ENCODE measurements at places on chromosomes 2 and 18.

- DNase-seq, result no peak
These were observed 248.7 kb upstream of the TNP1 start for GRCh38 chr2:217108575-217109027.

- no peak for DNase-seq
These were observed 54.6 kb downstream of the ANKRD44 start for GRCh38 chr2:197256021-197256420.

- DNase-seq, result peak; percentile 65
These were observed 37.5 kb downstream of the SLC4A3 start for GRCh38 chr2:219664944-219665343.

GRCh38 chr2:12809526-12809925, 92.8 kb downstream of the TRIB2 start:
- no peak for DNase-seq

- no peak for DNase-seq
These were observed 72.6 kb downstream of the TPGS2 start for GRCh38 chr18:36756242-36756641.

GRCh38 chr2:42754776-42755140, 9.2 kb downstream of the OXER1 start:
- DNase-seq, result no peak

DNA sequence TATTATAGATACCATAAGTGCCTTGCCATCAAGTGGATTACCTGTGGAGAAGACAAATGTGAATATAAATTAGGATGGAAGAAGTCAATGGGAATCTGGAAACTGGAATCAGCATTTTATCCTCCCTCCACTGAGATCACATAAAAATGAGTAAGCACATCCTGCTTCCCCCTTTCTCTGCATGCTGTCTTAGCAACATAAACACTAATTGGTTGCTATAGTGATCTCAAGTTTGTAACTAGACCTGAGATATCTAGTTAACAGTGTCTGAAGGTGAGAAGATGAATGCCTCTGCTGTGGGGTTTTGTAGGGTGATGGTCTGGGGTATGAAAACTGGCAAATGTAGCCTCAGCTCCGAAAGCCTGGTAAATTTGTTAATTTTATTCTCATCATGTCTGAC, 1357.5 kb upstream of the CELF4 start:
- no peak for DNase-seq

GRCh38 chr2:61396005-61396404, 74.9 kb downstream of the USP34 start:
- no peak for DNase-seq

GRCh38 chr2:146025519-146025918, 1505.6 kb upstream of the ZEB2 start:
- no peak for DNase-seq

DNA sequence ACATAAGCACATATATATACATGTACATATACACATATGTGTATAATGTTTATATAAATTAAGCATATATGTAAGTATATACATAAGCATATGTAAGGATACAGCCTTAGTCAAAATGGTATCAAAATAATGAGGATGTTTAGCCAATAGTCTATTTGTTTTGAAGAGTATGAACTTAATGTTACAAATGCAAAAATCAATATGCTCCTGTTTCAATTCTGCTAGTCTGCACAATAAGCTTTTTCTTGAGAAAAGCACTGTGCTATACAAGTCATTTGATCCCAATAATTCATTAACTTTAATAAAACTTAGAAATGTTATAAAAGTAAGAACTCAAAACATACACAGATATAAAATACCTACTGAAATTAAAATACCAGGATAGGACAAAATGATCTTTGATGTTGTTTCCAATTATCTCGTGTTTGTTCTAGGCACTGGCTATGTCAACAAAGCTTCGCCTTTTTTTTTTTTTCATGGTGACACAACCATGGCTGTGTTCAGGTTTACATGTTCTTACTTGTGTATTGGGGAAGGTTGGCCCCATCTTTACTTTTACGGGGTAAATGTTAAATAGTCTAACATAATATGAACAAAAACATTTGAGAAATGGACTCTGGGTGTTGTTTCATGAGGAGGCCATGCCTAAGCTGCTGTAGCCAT, 271.1 kb upstream of the CDH19 start:
- no peak for DNase-seq

DNA sequence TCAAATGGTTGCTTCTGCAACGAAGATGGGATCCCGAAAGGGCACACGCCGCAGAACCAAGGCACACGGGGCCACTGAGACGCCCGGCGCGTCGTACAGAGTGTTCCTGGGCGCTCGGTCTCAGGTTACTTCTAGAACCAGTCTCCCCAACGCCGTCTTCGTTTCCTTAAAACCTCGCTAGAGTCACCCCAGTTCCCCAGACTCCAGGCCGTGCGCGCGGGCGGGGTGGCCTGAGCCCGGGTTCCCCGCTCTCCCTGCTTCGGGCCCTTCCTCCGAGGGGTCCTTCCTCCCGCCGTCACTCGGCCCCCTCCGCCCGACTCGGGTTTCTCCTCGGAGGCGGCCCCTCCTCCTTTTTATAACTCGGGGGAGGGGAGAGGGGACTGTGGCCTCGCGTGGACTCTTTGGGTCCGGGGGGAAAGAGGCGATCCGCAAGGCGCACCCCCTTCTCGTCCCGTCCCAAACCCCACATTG, 774 bp upstream of the FZD7 start:
- DNase-seq, result peak; percentile 89

DNA sequence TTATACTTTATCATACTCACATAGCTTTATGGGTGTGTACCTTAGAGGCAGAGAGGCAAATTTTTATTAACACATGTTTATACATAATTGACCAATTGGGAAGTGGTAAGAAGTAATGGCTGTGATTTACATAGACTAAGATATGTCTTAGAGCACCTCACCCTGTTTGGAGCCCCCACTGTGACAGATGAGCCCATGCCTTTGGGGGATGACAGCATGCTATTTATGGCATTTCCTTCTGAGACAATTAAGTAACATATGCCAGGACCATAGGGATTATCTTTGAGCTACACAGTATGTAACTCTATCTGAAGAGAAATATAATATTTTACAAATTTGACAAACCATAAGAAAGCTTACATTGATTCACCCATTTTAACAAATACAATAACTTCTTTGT, 1655.3 kb upstream of the ACVR2A start:
- no peak for DNase-seq

DNA sequence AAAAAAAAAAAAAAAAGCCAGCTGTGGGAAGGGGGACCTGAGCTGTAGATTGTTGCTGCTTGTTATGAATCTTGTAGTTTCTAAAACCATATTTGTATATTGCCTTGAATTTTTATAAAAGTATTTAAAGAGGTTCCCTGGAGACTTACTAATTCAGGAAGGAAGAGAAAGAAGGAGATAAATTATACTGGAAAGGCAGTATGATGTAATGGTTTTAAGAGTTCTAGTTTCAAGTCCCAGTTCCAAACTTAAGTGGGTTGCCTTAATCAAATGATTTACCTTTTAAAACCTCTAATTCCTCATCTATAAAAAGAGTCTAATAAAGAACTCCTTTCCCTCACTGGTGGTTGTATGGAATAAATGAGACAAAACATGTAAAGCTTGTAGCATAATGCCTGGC, 62.2 kb downstream of the PTRHD1 start:
- DNase-seq, result no peak

GRCh38 chr2:111128096-111128495, 7.4 kb downstream of the BCL2L11 start:
- no peak for DNase-seq

GRCh38 chr2:232075080-232075479, 113.6 kb downstream of the DIS3L2 start:
- no peak for DNase-seq

GRCh38 chr2:144835634-144836350, 315.9 kb upstream of the ZEB2 start:
- no peak for DNase-seq

GRCh38 chr2:8993902-8994278, 9.6 kb downstream of the MBOAT2 start:
- no peak for DNase-seq

DNA sequence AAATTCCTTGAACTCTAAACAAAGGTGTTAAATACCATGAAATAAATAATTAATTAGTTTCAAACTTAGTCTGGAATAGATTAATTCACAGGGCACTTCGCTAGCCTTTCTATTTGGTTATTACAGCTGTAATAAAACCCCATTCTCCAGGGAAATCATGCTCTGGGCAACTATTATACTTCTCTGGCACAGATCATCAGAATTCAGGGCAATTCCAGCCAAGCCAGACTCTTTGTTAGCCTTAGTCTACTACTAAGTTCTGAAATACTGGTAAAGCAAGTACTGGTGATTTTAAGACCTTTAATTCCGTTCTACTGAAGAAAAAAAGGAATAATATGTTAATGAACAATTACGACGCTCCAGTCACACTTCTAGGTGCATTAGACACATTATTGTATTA, 123.4 kb upstream of the PDE1A start:
- DNase-seq, result no peak

DNA sequence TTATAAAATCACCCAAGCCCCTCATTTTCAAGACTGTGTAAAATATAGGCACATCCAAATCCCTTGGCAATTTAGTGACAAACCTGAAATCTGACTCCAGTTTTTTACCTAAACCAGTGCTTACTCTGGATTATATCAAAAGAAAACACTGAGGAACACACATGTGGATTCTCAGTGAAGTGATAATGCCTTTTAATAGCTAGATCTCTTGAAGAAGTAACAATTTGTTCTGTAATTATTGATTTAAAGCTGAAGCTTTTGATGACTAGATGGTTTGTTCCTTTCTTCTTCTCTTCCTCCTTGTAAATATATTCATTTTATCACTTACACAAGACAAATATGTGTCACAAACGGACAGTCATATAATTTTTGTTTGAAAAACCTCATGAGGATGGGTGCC, 894.6 kb downstream of the DCC start:
- DNase-seq, result no peak

- no peak for DNase-seq
These were observed 18.9 kb upstream of the BIN1 start for GRCh38 chr2:127125821-127126220.

DNA sequence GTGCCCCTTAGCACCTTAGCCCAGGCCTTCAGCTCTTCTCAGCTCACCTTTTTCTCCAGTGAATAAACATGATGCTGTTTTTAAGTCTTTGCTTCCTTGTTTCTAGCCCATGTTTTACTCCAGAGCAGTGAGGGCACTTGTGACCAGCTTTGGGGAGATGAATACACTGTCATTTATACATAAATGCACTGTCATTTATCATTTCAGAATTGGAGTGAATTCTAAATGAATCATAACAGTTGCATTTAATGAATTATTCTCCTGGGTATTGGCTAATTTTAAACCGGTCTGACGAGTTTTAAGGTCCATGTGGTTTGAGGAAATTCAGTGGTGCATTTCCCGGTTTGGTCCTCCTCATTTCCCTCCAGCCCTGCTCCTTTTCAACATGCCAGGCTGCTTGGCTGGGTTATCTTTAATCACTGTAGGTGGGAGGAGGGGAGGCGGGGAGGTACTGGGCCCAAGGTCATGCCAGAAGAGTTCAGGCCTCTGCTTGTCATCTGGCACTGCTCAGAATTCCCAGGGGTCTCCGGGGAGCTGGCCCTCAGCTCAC, 23.9 kb downstream of the PRKCE start:
- no peak for DNase-seq

GRCh38 chr2:149466635-149467034, 120.9 kb downstream of the MMADHC start:
- no peak for DNase-seq

- no peak for DNase-seq
These were observed 65.8 kb downstream of the RTP5 start for GRCh38 chr2:241935314-241935713.

GRCh38 chr2:78486565-78486964, 538.9 kb upstream of the REG3G start:
- DNase-seq, result no peak

- DNase-seq, result no peak
These were observed 64.1 kb downstream of the EIF2AK3 start for GRCh38 chr2:88563129-88563528.

- no peak for DNase-seq
These were observed 89.8 kb downstream of the ZNF516 start for GRCh38 chr18:76405280-76405679.

GRCh38 chr2:98816281-98816680, 85.3 kb upstream of the MGAT4A start:
- DNase-seq, result no peak

- DNase-seq, result no peak
These were observed 381.5 kb downstream of the NRXN1 start for GRCh38 chr2:50650403-50650810.

GRCh38 chr2:239586651-239587310, 186.0 kb upstream of the HDAC4 start:
- DNase-seq, result no peak

GRCh38 chr18:75215663-75216062, 5.1 kb downstream of the TSHZ1 start:
- no peak for DNase-seq

DNA sequence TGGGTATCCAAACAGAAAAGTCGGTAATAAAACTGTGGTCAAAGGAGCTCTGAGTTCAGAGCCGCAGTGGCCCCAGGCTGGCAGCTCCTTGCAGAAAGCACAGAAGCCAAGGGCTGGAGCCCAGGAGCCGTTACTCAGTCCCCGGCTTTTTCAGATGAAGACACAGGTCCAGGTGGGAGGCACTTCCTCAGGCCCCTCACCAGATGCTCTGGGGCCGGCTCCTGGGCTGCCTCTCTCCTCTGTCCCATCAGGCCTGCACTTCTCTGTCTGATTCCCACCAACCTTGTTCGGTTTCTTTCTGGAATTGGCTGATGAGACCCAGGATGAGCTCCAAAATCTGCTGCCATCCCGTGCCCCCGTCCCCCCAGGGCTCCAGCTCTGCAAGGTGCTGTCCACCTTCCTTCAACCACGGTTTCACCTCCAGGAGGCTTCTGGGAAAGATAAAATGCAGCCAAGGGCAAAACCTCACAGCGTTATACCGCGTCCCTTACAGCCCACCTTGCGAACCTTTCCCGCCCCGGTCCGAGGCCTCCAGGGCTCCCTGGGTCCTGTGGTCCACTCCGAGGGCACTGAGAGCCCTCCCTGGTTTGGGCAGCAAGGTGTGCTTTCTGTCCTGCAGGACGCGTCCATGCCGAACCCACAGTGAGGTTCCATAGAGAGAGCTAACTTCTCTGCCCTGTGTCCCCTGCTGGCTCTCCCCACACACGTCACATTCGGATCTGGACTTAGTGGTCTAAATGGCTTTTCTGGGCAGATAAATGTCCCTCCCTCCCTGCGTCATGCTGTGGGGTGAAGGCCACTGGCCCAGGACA, 102.9 kb downstream of the TPO start:
- DNase-seq, result no peak

DNA sequence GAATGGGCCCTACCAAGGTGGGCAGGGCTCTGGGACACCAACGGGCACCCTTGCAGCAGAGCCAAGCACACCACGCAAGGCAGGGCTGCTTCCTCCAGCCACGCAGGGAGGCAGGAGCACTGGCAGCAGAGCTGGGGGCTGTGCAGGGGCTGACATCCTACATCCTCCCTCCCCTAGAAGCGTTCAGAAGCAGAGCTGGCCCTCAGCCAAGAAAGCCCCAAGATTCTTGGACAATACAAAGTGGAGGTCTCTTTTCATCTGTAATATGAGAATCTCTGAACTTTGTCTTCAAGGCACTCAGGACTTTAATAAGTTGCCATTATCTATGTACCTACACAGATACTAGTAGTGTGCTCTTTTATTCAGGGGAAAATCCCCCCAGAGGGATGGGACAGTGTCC, 128.1 kb upstream of the AGAP1 start:
- no peak for DNase-seq

GRCh38 chr2:177359836-177360595, 32.6 kb upstream of the AGPS start:
- DNase-seq, result no peak
